Dermis lymphatic vessel endothelial cell (primary cell): ENCODE measurements at places on chromosomes 16 and 17. TPM values are rescaled to one million over a fixed set of nuclear protein-coding genes. Genes with fewer than 3 reads are reported as not detected.

Gene RCVRN
- total RNA-seq = not detected in 2 replicates

Gene HID1
- total RNA-seq = 41.6 and 45.6 TPM in 2 replicates

Gene CA4
- 5.6 and 31.1 TPM in 2 replicates for total RNA-seq

Gene CX3CL1
- 0.17 and 1.7 TPM in 2 replicates for total RNA-seq

Gene GLIS2
- total RNA-seq = 0.43 and 0.54 TPM in 2 replicates

Gene KPNA2
- 37.9 and 45.0 TPM in 2 replicates for total RNA-seq

Gene KRTAP4-6
- not detected in 2 replicates for total RNA-seq

Gene ITGA2B
- 0.26 and 0.65 TPM in 2 replicates for total RNA-seq

Gene GAS2L2
- not detected in 2 replicates for total RNA-seq

Gene BCAR1
- 73.8 and 83.2 TPM in 2 replicates for total RNA-seq

Gene P3H4
- 45.5 and 51.5 TPM in 2 replicates for total RNA-seq

Gene METRNL
- total RNA-seq = 85.5 and 89.3 TPM in 2 replicates

Gene TMEM235
- total RNA-seq = 0.09 and 2.2 TPM in 2 replicates

Gene MAPK7
- total RNA-seq = 11.8 and 17.2 TPM in 2 replicates

Gene CDRT15L2
- total RNA-seq = not detected in 2 replicates

Gene TMED6
- total RNA-seq = 0.09 and 0.11 TPM in 2 replicates

Gene KRTAP3-2
- total RNA-seq = not detected in 2 replicates

Gene RNF222
- total RNA-seq = not detected in 2 replicates

Gene CFAP97D1
- total RNA-seq = not detected in 2 replicates

Gene CD79B
- total RNA-seq = 0.22 and 0.43 TPM in 2 replicates

Gene VAC14
- total RNA-seq = 15.4 and 15.6 TPM in 2 replicates
